ENCODE measurements at places on chromosomes 13 and 19. TPM values are rescaled to one million over a fixed set of nuclear protein-coding genes. Genes with fewer than 3 reads are reported as not detected.

The SEMA6B gene
- 0.50 TPM for total RNA-seq

The SRRM5 gene
- 0.17 TPM for total RNA-seq

The KCNK6 gene
- total RNA-seq: 3.6 TPM

The MATK gene
- 0.15 TPM for total RNA-seq

The SPART gene
- total RNA-seq: 81.3 TPM

The LHB gene
- total RNA-seq: not detected

The PRSS57 gene
- total RNA-seq: 0.17 TPM

The ZNF628 gene
- total RNA-seq: 1.6 TPM

The ZNF577 gene
- 8.3 TPM for total RNA-seq

The KLC3 gene
- under 0.01 TPM for total RNA-seq

The TMEM255B gene
- total RNA-seq: 0.50 TPM

The CYP4F3 gene
- not detected for total RNA-seq

The PSG4 gene
- 0.29 TPM for total RNA-seq

The VSTM2B gene
- total RNA-seq: not detected

The ZNF419 gene
- total RNA-seq: 13.7 TPM

The ZNF331 gene
- 13.7 TPM for total RNA-seq

The LHFPL6 gene
- total RNA-seq: 40.0 TPM

The CASP14 gene
- not detected for total RNA-seq

The TPTE2 gene
- total RNA-seq: not detected

The FOSB gene
- total RNA-seq: 0.73 TPM

The REXO1 gene
- total RNA-seq: 12.9 TPM

The TNNI3 gene
- not detected for total RNA-seq

The CIC gene
- 44.0 TPM for total RNA-seq

The PALM3 gene
- 0.99 TPM for total RNA-seq

The C19orf67 gene
- total RNA-seq: 0.17 TPM

The NLRP5 gene
- total RNA-seq: not detected

The ZNF560 gene
- total RNA-seq: 2.2 TPM

The TRPC4 gene
- total RNA-seq: 0.15 TPM

The LILRA1 gene
- total RNA-seq: not detected

The CAPN12 gene
- total RNA-seq: 0.15 TPM

The CNFN gene
- not detected for total RNA-seq

The BRD4 gene
- total RNA-seq: 18.0 TPM

The ZNF77 gene
- 6.5 TPM for total RNA-seq

The CBARP gene
- total RNA-seq: 5.3 TPM

The GSX1 gene
- not detected for total RNA-seq

The CDX2 gene
- not detected for total RNA-seq

The FOXO1 gene
- total RNA-seq: 0.83 TPM

The ZNF575 gene
- total RNA-seq: 0.29 TPM

The OR7A5 gene
- not detected for total RNA-seq

The KCNC3 gene
- total RNA-seq: not detected

The SYCN gene
- not detected for total RNA-seq

The SIAH3 gene
- total RNA-seq: not detected

All from smooth muscle cell of trachea (primary cell).